ENCODE measurements at places on chromosomes 6 and 20.

GRCh38 chr6:162612613-162613012 lies 115.0 kb downstream of the PRKN start:
- no peak for DNase-seq

DNA sequence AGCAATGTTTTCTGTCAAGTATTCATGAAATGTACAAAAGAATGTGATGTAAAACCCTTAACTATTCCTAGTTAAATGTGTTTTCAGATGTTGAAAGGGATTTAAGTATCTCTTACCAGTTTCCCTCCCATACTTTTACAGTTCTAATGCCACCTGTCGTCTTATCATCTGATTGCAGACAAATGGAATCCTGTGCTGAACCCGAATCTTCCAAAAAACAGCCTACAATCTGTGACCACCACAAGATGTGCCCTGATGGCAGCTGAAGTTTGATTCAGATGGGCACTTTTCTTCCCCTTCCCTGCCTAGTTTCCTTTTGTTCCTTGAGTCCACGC lies 1.9 kb downstream of the TOMM6 start:
- DNase-seq, result no peak

DNA sequence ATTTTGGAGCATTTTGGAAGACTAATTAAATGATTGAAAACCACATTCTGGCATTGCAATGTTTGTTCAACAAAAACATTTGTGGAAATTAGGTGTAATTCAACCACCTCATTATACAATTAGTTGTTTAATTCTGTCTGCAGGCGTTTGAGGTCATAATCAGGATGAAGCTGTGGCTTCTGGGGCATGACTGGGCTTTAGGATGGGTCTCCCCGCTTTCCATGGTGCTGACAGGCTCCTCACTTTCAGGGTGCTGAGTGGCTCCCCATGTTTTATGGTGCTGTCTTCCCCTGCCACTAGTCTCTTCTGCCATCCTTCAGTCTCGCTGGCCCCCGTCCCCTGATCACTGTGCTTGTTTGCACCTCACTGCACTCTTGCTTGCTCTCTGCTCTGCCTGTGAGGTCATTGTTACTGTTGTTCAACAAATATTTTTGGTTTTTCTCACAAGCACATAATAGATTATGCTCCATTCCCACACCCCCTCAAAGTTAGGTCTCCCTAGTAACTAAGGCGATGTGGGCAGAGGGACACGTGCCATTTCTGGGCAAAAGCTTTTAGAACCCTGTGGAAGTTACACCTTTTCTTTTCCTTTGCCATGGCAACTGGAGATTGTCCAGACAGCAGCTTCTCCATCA lies 25.4 kb upstream of the ZNF831 start:
- no peak for DNase-seq

- no peak for DNase-seq
Observed at GRCh38 chr20:21315138-21315537, 12.0 kb downstream of the XRN2 start.

- no peak for DNase-seq
Observed at GRCh38 chr20:15867899-15868298, 705.3 kb downstream of the KIF16B start.

GRCh38 chr20:40511478-40511877 lies 177.6 kb downstream of the MAFB start:
- peak; percentile 25 for DNase-seq

DNA sequence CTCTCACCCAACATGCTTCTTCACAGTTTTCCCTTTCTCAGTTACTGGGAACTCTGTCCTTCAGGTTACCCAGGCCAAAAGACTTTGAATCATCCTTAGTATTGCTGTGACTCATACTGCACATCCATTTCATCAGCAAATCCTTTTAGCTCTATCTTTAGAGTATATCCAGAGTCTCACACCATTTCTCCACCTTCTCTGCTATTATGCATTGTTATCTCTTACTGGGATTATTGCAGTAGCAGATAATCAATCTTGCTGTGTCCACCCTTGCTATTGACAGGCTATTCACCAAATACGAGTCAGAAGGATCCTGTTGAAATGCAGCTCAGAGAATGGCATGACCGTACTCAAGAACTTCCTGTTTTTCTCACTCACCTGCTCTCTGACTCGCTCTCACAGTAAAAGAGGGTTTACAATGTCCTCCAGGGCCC lies 57.3 kb downstream of the BCKDHB start:
- no peak for DNase-seq

DNA sequence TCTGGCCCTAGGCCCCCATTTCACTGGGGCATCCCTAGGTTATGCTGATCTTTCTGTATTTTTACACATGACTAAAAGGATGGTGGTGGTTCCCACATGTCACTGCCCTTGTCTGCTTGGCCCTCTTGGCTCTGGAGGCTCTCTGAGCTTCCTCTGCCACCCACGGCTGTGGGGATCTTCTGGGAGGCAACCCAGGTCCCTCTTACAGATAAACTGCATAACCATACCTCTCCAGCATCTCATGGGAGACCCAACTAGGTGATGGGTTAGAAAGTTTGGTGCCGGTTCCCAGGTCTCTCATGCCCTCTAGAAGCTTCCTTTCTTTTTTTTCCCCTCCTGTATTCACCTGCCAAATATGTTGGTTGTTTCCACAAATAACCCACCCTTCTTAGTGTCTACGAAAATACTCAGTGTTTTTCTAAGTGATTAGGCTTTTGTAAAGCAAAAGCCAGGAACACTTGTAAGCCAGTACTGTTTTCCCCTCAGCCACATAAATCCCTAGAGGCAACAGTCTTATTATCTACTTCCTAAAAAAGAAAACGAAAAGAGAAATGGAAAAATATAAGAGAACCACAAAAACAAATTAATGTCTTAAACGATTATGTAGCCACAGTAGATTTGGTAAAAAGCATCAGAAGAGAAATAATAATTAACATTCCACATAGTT lies 71.7 kb upstream of the SMLR1 start:
- no peak for DNase-seq

GRCh38 chr6:108476376-108476775 lies 84.3 kb upstream of the FOXO3 start:
- no peak for DNase-seq

GRCh38 chr20:24590178-24590982 lies 121.0 kb downstream of the SYNDIG1 start:
- DNase-seq, result no peak

GRCh38 chr6:69987550-69987949 lies 121.2 kb downstream of the COL19A1 start:
- no peak for DNase-seq

GRCh38 chr6:106074146-106074545 lies 12.0 kb upstream of the PRDM1 start:
- no peak for DNase-seq

DNA sequence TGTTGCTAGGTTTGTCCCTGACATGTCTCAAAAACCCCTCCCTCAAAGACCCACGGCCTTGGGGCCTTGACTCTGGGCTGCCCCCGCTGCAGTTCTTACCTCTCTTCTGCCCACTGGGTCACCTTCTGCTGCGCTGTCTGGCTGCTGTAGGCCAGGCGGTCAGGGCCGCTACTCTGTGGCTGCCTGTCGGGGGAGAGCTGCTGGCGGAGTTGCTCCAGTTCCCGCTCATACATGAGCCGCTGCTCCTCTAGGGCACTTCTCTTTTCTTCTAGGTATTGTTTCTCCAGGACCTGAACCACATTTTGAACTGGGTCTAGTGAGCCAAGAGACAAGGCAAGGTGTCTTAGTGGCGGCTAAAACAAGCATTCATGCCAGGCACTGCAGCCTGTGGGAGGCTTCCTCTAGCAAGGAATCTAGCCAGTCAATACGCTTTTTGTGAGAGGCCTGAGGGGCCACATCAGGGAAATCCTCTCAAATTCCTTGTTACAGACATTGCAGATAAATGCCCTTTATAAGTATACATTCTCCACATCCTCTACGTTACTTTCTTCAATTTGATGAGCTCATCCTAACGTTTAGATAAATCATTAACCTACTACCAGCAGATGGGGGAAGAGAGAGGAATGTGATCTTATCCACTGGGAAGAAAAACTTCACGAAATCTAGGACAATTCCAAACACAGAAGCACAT lies 110.3 kb upstream of the NUP153 start:
- DNase-seq, result no peak

DNA sequence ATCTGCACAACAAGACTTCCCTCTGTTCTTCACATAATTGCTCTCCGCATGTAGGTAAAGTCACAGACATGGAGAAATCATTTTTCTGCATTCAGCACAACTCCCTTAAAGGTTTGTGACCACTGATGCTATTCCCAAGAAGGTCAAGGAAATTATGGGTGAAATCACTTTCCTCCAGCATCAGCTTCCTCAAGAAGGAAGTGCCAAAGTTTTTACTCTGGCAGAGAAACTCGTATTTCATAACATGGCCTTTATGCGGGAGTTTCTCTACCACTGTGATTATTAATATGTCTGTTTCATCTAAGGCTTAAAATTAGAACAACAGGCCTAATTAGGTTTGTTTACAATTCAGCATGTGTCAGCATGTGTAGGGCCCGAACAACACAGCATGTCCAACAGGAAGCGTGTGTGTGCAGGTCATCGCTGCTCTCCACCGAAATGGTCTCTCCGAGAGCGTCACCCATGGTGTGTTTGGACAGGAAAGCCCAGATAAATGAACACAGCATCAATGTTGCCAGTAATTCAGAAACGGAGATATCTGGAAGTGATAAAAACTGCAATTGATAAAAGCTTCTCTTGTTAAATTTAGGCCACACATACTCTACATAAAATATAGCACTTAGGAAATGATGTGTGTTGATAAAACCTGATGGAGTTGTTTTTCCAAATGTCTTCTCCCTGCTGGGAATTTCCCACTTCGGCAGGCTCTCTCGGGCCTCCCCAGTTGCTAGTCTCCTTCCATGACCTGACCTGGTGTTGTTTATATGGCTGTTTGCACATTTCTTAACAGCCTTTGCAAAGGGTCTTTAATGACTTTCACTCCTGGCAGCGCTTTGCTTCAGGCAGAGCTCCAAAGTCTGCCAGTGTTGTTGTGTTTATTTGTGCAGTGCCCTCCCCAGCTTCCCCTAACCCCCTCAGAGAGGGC lies 265.1 kb upstream of the CEP162 start:
- DNase-seq, result no peak

GRCh38 chr6:170370416-170370815 lies 63.9 kb downstream of the FAM120B start:
- no peak for DNase-seq

DNA sequence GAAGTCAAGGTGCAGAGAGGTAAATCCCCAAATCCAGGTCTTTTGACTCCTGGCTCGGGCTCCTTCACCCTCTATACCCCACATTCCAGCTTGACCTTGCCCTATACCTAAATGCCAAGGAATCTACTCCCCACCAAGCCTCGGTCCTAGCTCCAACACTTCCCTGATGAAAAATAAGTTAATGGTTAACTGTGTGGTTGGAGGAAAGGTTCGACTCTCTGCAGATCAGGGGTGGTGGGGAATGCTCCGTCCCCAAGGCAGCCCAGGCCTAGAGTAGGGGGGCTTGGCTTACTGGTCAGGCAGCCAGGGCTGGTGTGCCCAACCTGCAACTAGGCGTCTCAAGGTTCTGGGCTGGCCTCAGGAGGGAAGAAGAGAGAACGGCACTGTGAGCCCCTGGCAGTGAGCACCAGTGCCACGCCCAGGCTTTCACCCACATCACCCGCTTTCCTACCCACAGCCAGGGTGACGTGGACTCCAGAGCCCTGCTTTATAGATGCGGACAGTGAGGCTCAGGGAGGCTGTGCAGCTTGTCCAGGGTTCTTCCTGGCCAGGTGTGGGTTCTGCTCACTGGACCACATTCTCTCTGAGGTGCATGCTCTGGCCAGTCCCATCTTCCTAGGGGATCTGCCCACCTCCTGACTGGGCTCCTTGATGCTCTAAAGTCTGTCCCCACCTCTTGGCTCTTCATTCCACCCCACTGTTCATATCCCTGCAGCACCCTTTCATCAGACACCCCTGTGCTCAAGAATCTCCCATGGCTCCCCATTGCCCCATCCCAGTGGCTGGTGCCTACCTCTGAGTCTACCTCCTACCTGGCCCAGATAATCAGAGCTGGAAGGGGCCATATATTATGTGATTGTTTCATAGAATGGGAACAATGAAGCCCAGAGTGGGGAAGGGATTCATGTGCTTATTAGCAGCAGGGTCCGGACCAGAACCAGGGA lies 8.2 kb downstream of the SPDEF start:
- DNase-seq, result no peak

GRCh38 chr20:19254956-19255355 lies 42.5 kb downstream of the SLC24A3 start:
- DNase-seq, result no peak

- no peak for DNase-seq
Observed at GRCh38 chr6:136163260-136163659, 86.9 kb downstream of the MTFR2 start.

GRCh38 chr6:127459231-127459641 lies at the start of gene KIAA0408:
KIAA0408 (minus strand) TSS chr6:127459389; CDS start chr6:127453981, 5,408 bp downstream.
- DNase-seq, result peak; percentile 74

DNA sequence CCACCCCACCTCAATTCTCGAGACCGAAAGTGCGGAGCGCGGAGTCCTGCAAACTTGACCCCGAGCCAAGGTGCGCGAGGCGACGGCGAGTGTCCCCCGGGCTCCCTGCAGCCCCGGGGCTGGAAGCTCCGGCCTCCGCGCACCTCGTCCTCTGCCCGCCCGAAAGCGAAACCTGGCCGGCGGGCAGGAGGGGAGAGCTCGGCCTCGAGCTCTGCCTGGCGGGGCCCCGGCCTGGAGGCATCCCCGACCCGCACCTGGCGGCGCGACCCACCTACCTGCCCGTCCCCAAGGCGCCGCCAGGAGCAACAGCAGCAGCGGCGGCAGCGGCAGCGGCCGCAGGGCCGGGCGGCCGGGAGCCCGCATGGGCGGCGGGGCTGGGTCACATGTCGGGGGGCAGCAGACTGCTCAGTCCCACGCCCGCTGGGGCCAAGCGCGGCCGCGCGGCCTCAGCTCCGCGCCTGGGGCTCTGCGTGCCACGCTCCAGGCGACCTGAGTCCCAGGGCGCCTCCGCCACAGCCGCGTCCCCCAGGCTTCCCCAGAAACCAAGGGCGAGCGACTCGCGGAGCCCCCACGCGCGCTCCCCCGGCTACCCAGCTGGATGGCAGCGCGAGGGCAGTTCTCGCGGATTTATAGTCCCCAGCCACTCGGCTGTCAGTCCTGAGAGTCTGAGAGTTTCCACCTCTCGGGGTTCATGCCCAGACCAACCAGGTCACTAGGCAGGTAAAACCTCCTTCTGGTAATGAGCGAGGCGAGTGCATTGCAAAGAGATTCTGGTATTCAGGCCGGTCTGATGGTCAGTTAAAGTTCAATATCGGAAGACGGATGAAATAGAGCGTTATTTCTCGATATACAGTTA lies at the start of gene IL20RA:
TSS of gene IL20RA (minus strand) at position 600 of the 856 bp plus-strand sequence. CDS start at position 363, 237 bp downstream.
- DNase-seq, result peak; percentile 38

DNA sequence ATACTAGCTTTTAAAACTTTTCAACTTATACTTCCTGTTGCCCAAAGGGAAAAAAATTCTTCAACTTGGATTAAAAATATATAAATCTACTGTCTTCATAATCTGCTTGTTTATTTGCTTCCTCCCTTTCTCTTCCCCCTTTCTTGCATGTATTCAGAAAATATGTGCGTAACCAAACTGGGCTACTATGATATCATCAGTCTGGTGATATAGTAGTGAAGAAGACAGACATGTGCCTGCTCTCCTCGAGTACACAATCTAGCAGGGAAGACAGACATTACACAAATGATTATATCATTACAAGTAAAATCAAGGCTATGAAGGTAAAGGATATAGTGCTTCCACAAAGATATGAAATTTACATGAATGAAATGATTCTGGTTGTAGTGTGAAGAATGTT lies 31.0 kb downstream of the IBTK start:
- no peak for DNase-seq

- no peak for DNase-seq
Observed at GRCh38 chr6:85945459-85946185, 302.9 kb upstream of the SYNCRIP start.

- DNase-seq, result no peak
Observed at GRCh38 chr6:28695715-28696114, 170.0 kb downstream of the GPX5 start.
